ENCODE measurements at places on chromosomes 7 and 10.

GRCh38 chr10:16948361-16948760 lies 131.1 kb upstream of the RSU1 start:
- DNase-seq: no peak

DNA sequence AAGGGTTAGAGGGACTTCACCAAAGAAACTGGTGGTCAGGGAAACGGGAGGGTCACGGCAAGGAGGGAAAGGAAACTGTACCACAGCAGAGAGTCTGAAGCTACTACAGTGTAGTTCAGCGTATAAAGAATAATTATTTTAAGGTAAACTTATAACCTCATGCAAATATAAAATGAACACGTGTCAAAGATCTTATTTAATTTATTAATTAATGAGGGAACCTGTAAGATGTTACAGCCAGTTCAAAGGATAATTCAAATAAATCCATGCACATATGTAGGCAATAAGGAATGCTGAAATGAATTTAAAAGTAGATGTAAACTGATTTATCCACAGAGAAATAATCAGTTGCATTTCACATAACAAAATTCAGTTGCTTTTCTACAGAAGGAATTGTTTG lies 49.4 kb upstream of the ATRNL1 start:
- DNase-seq: no peak

- DNase-seq: no peak
These were observed 114.3 kb downstream of the ARHGAP22 start for GRCh38 chr10:48490571-48490940.

DNA sequence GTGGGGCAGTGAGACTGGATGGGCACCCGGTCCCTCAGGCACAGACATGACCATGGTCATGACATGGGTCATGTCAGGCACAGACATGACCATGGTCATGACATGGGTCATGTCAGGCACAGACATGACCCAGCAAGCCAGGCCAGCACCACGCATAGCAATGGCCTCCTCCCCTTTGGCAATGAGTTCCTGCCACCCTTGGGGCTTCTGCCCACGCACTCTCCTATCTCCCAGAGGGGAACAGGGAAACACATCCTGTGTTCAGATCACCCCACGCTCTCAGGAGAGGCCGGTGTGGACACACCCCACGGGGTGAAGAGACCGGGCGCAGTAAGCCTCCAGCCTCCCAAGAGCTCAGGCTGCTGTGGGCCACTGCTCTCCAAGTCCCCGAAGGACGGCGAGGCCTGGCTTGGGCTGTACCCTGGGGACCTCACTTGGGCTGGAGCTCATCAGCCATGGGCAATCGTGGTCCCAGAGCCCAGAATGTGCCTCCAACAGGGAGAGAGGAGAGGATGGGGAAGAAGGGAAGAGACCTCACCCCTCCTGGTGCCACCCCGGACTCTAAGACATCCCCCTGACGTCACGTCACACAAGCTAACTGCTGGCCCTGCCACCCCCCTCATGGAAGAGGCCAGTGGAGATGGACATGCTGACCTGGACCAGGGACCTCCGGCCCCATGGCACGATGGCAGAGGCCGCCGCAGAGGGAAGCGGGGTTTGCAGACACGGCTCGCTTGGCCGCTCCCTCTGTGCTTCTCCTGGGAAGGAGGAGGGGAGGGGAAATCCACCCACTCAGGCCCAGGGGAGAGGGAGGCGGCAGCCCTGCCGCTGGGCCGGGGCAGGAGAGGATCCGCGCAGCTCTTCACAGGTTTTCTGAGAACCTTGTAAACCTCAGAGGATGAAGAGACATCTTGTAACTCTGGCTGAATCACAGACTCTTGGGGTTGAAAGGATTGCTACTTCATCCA lies 269.6 kb downstream of the ELFN1 start:
- DNase-seq: peak; percentile 26

GRCh38 chr7:138354066-138354465 lies 106.0 kb upstream of the TRIM24 start:
- no peak for DNase-seq

- DNase-seq: no peak
These were observed 136.4 kb downstream of the DYNC2I1 start for GRCh38 chr7:158992759-158993158.

- DNase-seq: no peak
These were observed 80.5 kb upstream of the KMT2E start for GRCh38 chr7:104933521-104933988.

DNA sequence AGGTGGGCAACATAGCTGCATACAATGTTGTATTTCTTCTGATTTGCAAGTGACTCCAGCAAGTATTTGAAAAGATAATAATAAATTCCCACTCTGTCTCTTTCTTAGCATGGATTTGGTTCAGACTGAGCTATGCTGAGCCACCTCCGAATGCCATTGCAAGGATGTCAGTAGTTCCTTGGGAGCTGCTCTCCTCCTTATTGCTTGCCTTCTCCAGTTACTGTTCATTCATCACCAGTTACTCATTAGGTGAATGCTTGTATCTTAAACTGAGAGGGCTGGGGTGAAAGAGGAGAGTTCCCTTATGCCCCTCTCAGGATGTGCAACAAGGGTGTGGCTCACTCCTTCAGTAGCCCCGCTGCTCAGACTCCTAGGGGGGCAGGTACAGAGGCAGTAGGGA lies 78.4 kb upstream of the PRKAR2B start:
- no peak for DNase-seq

DNA sequence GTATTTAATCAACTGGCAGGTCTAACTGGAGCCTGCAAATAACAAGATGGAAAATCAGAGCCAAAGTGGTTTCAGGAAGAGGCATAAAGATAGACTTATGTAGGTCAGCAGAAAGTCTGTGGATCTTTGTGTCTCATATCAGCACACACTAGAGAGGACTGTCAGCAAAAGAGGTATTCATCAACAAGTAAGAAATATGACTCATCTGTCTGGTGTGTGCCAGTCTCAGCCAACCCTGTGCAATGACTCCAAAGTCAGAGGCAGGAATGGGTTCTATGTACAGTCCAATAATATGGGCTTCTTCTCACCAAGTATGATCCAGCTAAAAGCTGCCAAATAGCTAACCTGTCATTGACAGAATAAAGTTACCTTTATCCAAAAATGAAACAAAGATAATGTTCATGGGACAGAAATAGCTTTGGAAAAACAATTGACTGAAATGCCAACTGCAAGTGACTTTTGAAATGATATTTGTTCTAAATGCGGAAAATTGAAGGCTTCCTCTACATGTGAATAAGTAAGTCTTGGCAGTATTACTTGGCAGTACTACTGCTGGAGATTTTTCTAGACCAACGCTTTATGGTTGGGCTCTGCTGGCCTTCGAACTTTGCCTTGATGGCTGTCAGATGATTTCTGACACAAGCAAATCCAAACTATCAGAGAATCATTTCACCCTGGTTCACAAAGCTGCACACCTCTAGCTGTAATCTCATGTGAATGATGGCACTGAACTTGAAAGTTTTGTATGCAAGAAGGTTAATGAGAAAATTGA lies 272.3 kb upstream of the SEMA3C start:
- no peak for DNase-seq

- no peak for DNase-seq
These were observed 44.0 kb downstream of the ASB4 start for GRCh38 chr7:95529701-95530100.

- no peak for DNase-seq
These were observed 132.9 kb downstream of the ATXN7L1 start for GRCh38 chr7:105743351-105744090.

DNA sequence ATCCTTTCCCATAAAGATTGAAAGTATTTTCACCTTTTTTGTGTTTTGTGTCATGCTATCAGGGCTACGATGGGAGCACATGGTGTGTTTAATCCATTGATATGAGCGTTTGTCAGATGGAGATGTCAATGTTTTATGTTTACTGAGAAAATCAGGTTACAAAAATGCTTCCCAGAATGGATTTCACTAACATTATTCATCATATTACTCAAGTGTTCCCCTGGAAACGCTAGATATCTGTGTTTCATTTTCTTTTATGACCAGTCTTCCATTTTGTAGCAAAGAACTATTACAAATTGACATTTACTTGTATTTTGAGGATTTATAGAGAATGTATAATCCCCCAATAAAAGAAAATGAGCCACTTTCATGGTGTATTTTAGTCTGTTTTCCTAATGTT lies 293.5 kb upstream of the AKR1E2 start:
- DNase-seq: no peak

GRCh38 chr7:22295402-22296264 lies 61.3 kb downstream of the RAPGEF5 start:
- no peak for DNase-seq

DNA sequence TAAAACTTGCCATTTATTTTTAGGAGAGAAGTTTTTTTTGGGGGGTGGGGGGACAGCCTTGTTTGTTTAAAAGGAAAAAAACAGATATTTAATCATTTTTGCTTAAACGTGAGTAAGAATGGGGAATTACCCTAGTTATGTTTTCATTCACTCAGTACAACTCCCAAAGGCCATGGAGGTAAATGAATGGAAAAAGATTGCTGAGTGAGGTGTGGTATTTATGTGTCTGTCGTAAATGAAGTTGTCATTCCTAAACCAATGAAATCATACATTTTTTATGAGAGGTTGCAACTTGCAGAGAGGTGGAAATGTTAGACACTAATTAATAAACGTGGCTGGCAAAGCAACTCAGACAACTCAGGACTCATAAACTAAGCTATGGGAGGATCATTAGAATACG lies 218.1 kb downstream of the CELF2 start:
- DNase-seq: no peak

GRCh38 chr10:103202319-103202718 lies 9.2 kb upstream of the NT5C2 start:
- DNase-seq: no peak

DNA sequence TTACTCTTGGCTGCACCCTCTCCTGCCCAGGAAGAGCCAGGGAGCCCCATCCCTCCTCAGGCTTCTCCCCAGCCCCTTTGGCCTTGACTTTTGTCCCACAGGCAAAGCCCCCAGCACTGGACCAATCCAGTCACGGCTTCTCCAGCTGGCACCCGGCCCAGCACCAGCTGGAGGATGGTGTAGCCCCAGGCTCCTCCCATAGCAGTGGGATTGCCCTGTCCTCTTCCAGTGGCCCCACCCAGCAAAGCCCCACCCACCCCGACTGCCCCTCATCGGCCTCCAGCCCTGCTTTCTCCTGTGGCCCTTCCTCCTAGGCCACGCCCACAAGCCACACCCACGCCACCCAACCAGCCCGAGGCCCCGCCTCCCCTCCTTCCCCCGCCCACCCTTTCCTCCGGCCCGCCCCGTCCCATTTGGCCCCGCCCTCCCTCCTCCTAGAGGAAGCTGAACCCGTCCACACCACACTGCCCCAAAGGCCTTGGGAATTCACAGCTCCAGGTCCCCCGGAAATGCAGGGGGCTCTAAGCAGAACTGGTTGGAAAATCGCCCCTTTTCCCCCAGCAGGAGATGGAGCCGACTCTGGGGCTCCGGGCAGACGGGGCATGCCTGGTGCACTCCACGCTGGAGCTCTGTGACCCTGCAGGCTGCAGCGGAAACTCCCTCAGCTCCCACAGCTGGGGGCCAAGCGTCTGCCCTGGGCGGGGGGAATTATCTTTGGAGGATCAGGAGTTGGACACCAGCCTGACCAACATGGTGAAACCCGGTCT lies 25.2 kb downstream of the GET4 start:
- DNase-seq: peak; percentile 35

DNA sequence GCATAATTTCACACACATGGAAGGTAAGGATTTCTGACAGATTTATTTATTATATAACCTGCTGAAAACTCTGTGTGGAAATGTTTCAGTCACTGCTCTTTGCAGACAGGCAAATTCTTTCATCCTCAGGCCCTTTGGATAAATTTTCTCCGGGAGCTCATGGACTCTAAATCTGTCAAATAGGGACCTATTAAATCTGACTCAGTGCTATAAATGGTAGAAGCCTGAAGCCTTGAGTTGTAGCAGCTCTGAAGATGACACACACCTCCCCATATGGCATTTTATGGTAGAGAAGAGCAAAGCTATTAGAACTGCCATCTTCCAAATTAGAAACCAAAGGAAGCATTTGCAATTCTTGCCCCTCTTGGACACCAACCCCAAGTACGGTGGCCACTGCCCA lies 808.7 kb downstream of the XPNPEP1 start:
- DNase-seq: no peak

DNA sequence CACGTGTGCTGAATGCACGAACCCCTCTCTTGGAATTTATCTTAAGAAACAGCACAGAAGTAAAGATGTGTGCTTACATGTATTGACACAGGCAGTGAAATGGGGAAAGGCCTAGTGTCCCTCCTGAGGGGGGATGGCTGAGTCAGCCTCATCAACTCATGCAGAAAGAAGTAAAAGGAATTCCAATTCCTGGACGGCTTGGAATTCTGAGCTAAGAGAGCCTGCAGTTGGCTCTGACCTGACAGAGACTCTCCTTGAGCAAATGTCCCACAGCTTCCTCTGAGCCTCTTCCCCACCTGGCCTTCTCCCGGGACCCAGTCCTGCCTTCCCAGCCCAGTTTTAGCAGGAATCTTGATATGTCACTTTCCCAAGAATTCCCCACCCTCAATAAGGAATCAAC lies 542.4 kb upstream of the ADARB2 start:
- DNase-seq: no peak

DNA sequence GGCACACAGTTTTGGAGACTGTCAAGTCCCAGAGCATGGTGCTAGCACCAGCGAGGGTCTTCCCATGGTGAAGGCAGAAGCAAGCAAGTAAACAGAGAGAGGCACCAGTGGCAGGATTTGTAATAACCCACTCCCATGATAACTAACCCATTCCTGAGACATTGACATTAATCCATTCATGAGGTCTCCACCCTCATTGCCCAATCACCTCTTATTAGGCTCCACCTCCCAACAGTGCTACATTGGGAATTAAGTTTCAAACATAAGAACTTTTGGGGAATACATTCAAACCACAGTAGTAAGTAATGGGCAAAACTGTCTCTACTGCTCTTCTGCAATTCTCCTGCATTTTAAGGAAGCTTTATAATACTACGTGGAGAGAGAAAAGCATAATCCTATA lies 193.6 kb downstream of the CACNA2D1 start:
- DNase-seq: no peak
